RKO (cell line): ENCODE measurements at places on chromosomes 7 and 10.

- DNase-seq = peak; percentile 85
These were observed 1.1 kb downstream of the TRIM8 start for GRCh38 chr10:102645388-102645740.

DNA sequence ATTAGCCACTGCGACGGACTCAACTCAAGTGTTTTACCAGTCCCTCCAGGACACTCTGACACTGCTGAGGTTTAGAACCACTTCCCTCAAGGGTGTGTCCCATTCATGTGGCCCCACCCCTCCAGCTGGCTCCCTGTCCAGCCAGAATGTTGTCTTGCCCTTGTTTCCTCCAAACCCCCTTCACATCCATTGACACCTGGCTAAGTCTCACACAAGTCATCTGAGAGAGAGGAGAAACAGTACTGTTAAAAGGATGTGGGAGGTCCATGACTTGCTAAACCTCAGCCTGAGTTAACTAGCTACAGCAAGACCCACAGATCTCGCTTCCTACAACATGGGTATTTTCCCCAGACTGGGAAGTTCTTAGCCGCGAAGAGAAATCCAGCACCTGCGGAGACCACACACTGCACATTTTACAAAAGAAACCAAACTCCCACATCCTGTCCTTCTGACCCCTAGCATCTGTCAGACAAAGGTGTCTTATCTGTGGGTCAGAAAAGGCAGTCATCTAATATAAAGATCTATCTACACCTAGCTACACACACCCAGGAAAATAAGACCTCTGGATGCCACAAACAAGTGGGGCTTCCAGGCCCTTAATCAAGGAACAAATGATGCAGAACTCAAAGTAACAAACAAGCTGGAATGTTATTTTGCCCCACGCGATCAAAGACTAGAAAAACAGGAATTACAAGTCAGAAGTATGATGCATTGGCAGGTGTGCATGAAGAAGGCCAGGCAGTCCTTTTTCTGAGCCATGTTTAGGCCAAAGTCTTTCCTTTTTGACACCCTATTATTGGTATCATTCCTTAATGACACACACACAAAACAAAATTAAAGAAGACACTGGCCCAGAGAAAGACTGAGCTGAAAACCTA is 13.9 kb downstream of the OSBPL3 start:
- DNase-seq = no peak

DNA sequence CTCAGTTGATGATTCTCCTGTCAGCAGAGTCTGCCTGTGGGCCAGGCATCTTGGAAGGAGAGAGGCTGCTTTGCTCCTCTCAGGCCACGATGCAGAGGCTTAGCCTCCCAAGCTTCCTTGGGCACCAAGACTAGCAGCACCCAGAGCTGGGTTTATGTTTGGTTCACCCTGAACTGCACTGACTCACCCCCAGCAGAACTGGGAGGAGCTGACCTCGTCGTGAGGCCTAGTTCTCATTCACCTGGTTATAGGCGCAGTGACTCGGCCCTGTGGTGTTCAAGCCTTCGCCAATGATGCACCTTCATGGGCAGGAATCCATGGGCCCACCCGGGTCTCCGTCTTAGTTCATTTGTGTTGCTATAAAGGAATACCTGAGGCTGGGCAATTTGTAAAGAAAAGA is 122.0 kb upstream of the ZNF438 start:
- no peak for DNase-seq

GRCh38 chr7:31043051-31043471 is 9.0 kb upstream of the ADCYAP1R1 start:
- no peak for DNase-seq

- peak; percentile 65 for DNase-seq
These were observed 220.9 kb upstream of the MKLN1 start for GRCh38 chr7:131106681-131107336.

DNA sequence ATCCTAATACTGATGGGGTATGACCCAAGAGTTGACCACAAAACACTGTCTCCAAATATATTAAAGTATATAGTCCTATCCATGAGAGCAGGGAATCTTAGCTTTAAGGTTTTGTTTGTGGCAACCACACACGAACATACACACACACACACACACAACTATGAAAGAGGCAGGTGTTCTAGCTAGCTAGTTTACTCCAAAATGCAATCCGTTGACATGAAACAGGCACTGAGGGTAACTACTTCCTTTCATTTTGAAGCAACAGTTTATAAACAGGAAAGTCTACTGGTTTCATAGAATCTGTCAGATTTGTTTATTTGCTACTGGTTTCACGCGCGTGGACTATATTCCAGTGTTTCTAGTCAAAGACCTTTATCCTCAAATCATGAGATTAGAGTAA is 14.8 kb downstream of the HTR5A start:
- no peak for DNase-seq
